Stimulated activated CD8-positive, alpha-beta memory T cell treated with anti-CD3 and anti-CD28 coated beads, Interleukin-7, amount 100 ng/mL, for 1 hour (primary cell): ENCODE measurements at places on chromosomes 6 and 20.
A peak's percentile ranks its signal among the peaks of the same experiment; 100 is the strongest.

DNA sequence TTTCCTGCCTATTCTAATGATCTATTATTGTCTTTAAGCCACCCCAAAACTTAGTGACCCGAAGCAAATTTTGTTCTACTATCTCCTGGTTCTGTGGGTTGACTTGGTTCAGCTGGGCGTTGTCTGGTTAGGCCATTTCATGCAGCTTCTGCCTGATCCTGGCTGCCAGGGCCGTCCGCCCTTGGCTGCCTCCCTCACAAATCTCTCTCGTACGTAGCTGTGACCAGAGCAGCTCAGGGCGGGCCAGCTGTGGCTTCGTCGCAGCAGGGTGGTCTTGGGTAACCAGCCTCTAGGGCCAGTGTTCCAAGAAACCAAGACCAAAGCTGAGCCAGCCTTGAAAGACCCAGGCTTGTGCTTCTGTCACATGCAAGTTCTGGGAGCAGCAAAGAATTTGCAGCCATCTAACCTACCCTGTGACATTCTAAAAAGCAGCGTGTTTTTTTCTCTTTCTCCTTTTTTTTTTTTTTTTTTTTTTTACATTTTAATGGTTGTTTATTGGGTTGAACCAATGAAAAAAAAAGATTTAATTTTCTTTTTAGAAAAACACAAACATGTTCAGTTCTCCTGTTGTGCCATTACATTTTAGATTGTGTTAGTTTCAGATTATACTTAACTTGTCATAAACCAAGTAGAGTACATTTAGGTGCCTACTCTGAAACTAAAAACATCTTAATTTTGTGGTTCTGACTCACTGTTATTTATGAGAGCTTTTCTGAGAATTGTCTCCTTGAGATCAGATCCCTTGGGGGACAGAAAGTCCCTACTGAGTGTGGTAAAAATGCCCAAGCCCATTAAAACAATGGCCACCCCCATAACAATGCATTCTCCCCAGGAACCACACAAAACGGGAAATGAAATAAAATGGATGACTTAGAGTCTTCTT is 83.9 kb downstream of the ZDHHC14 start:
- no peak for DNase-seq

- peak; percentile 68 for DNase-seq
Observed at GRCh38 chr6:138109042-138109997, 2.1 kb upstream of the PERP start.

- DNase-seq: no peak
Observed at GRCh38 chr6:42028234-42029061, 21.9 kb upstream of the TAF8 start.

DNA sequence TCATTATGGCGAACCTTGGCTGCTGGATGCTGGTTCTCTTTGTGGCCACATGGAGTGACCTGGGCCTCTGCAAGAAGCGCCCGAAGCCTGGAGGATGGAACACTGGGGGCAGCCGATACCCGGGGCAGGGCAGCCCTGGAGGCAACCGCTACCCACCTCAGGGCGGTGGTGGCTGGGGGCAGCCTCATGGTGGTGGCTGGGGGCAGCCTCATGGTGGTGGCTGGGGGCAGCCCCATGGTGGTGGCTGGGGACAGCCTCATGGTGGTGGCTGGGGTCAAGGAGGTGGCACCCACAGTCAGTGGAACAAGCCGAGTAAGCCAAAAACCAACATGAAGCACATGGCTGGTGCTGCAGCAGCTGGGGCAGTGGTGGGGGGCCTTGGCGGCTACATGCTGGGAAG is 22.5 kb upstream of the PRND start:
- DNase-seq: no peak

GRCh38 chr6:152121910-152122309 is 314.4 kb downstream of the ESR1 start:
- no peak for DNase-seq

GRCh38 chr6:110690106-110690654 is 125.1 kb downstream of the CDK19 start:
- DNase-seq: no peak
